ENCODE measurements at places on chromosomes 3 and 15. TPM values are rescaled to one million over a fixed set of nuclear protein-coding genes. Genes with fewer than 3 reads are reported as not detected.

The IL20RB gene
- total RNA-seq, result 1.5 TPM

The ANKUB1 gene
- total RNA-seq, result not detected

The C3orf49 gene
- not detected for total RNA-seq

The GMPPB gene
- 36.6 TPM for total RNA-seq

The TRPM1 gene
- not detected for total RNA-seq

The P2RY13 gene
- not detected for total RNA-seq

The ABCF3 gene
- total RNA-seq, result 192 TPM

The FANCD2OS gene
- total RNA-seq, result not detected

The COX17 gene
- 23.2 TPM for total RNA-seq

The NECTIN3 gene
- 7.6 TPM for total RNA-seq

The A4GNT gene
- total RNA-seq, result not detected

The GCNT3 gene
- total RNA-seq, result not detected

The USP50 gene
- total RNA-seq, result 0.79 TPM

The USP8 gene
- total RNA-seq, result 59.5 TPM

The MCTP2 gene
- 16.5 TPM for total RNA-seq

The RBP2 gene
- not detected for total RNA-seq

The SGO1 gene
- 0.71 TPM for total RNA-seq

The IMPG2 gene
- total RNA-seq, result 0.27 TPM

The COL7A1 gene
- total RNA-seq, result 1.6 TPM

The KNG1 gene
- not detected for total RNA-seq

The CADM2 gene
- total RNA-seq, result 0.36 TPM

Measured in CD8-positive, alpha-beta T cell (primary cell).